Liver (tissue), 10 donors: ENCODE measurements at places on chromosomes 12 and 14. TPM values are rescaled to one million over a fixed set of nuclear protein-coding genes. Genes with fewer than 3 reads are reported as not detected.

DNA sequence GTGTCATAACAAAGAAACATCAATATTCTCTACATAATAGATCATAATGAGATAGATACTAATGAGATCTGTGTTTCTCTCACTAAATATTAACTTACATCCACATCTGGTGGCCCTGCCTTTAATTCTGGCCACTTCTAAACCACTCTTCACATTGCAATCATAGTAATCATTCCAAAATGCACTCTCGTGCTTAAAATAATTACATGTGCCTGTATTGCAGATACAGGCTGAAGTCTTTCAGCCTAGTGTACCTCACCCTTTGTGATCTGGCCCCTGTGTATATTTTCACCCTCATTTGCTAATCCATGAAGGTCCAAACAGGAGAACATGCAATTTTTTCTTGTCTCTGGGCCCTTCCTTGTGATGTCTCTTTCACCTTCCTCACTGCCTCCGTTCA, 108.0 kb downstream of the LIN7A start:
- DNase-seq, result no peak

DNA sequence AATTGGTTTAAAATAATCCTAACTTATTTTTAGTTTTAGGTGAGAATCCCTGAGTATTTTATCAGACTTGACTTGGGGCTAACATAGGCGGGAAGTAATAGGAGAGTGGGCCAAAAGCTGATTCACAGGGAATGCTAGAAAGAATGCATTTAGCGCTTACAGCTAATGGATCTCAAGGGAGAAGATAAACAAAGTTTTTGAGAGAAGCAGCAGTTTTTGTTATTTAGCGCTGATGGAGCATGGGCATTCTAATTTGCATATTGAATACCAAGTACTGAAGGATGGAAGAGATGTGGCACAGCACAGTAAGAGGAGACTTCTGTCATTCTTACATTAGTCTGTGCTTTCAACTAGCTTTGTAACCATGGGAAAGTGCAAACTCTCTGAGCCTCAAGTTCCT, 436.0 kb upstream of the FBXO33 start:
- DNase-seq, result no peak

DNA sequence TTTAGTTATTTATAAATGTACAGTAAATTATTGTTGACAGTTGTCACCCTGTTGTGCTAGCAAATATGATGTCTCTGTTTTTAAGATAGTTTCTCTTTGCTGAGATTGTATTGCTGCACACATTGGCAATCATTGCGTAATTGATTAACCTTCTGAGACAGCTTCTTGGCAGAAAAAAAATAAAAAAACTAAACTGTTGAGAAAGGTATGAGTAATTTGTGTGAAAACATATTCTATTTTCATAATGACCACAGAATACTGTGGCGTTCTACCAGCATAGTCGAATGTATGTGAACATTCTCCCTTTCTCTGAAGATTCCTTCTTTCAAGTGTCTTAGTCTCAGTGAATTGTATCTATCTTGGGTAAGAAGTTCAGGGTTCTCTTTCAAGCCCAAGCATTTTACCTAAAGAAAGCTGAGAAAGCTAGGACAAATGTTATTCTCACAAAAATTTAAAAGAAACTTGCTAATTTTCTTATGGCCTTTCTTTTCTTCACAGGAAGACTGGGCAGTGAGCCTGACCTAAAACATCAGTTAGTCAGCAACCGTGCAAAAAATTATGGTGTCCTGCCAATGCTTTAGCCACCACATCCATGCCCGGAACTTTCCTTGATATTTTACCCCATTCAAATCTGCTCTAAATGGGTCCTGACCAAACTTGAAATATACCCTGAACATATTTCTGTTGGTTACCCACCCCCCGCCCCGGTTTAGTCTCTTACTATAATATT, 69.0 kb upstream of the REP15 start:
- no peak for DNase-seq

The SPTB gene
- 332 TPM for total RNA-seq

The PMEL gene
- 4.5 TPM for total RNA-seq

The SLC5A8 gene
- total RNA-seq, result not detected
